ENCODE measurements at places on chromosomes 2 and 18.

- DNase-seq, result peak; percentile 81
Measured at GRCh38 chr2:85707304-85707703, 13.1 kb downstream of the GNLY start.

DNA sequence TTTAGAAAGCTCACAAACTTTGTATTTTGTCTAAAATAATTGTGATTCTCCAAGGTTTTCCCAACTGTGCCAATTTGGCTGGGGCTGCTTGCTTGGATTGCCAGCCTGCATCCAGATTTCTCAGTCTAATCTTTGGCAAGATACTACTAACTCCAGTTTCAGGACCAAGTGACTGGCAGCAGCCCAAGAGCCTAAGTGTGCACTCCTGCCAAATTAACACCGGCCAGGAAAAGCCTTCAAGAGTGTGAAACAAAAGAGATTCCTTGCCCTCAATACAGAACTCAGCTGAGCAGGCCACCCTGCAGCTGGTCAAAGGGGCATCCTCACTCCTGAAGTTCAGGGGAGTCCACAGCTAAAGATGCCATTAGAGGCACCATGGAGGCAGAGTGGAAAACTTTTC is 589.0 kb upstream of the ACVR2A start:
- DNase-seq, result no peak

GRCh38 chr2:34402376-34402775 is 803.3 kb upstream of the FAM98A start:
- DNase-seq, result no peak

- no peak for DNase-seq
Measured at GRCh38 chr2:136362676-136363390, 244.9 kb upstream of the CXCR4 start.

GRCh38 chr2:230203110-230203676 is 16.6 kb downstream of the SP110 start:
- DNase-seq, result no peak

- no peak for DNase-seq
Measured at GRCh38 chr2:109487871-109488655, 125.7 kb downstream of the SEPTIN10 start.

GRCh38 chr2:73260338-73260984 is 23.8 kb downstream of the FBXO41 start:
- no peak for DNase-seq

DNA sequence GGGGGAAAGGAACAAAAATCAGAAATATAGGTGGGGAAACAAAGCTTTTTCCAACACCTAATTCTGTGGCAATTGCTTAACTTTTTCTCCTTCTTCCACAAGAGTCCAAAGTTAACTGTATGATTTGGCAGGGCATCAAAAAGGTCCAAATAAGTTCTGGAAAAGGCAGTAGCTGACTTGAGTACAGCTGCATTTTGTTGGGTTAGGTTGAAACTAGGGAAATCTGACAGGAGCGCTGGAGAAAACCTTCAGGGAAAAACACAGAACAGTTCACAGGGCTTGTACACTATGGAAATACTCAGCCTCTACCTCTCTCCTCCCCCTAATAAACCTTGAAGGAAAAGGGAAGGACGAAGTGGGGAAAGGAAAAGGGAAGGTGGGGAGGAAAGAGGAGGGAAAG is 438.6 kb downstream of the ZEB2 start:
- no peak for DNase-seq

DNA sequence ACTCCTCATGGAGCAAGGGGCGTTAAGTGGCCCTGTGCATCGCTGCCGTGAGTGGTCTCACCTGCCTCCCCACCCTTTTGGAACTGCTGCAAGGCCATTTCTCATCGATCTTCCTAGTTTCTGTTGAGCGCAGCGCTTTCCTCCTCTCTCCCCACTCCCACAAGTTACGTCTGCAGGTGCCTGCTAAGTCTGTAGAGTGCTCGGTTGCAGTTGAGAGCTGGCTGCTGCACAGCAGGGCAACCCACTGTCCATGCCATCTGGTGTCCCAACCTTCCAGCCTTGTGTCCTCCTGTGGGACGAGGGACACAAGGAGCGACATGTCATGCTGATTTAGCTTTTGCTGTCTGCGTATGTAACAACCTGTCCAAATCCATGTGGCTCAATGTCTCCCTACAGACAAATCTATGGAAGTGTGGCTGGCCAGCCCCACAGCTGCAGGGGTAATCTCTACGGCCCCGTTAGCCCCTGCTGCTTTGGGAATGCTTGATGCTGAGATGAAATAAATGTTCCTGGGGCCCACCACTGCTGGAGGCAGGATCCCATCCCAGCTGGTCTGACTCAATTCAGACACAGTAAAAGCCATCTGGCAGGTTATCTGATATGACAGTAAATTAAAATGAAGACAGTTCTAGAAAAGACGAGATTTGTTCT is 68.1 kb upstream of the TCF7L1 start:
- DNase-seq, result no peak

DNA sequence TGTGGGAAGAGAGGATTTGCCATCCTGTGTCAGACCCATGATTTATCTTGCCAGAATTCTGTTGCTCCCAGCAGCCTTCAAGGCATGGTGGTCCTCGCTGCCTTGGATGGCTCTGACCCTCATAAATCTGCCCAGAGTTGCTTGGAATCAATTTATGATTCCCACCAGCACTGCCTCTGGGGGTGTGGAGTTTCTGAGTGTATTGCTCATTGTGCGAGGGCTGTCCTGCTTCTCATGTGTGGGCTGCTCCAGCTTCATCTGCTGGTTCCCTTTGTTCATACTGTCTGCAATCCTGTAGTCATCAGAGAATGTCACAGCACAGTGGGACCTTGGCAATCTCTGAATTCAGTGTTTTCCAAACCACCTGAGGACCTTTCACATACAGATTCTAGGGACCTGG is 139.8 kb downstream of the CLIP4 start:
- no peak for DNase-seq
